Effector memory CD4-positive, alpha-beta T cell (primary cell): ENCODE measurements at places on chromosomes 13 and 19.

DNA sequence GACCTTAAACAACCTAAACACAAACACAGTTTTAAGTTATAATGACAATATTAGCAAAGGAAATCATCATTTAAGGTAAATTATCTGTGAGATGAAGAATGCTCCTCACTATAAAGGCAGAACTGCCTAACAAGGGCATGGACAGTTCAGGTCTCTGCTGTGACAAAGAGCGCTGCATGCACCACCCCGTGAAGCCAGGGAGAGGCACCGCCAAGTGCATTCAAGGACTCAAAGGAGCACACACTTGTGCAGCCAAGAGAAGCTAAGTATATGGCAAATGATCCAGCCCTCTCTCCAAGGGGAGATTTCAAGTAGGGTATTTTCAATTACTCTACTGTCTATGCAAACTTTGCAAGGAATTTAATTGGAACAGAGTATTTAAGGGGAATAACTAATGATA is 126.0 kb downstream of the RAP2A start:
- DNase-seq, result no peak

GRCh38 chr19:1210227-1210538 is 4.6 kb downstream of the STK11 start:
- no peak for DNase-seq

GRCh38 chr13:89496478-89496877 is 1825.3 kb downstream of the SLITRK5 start:
- no peak for DNase-seq

DNA sequence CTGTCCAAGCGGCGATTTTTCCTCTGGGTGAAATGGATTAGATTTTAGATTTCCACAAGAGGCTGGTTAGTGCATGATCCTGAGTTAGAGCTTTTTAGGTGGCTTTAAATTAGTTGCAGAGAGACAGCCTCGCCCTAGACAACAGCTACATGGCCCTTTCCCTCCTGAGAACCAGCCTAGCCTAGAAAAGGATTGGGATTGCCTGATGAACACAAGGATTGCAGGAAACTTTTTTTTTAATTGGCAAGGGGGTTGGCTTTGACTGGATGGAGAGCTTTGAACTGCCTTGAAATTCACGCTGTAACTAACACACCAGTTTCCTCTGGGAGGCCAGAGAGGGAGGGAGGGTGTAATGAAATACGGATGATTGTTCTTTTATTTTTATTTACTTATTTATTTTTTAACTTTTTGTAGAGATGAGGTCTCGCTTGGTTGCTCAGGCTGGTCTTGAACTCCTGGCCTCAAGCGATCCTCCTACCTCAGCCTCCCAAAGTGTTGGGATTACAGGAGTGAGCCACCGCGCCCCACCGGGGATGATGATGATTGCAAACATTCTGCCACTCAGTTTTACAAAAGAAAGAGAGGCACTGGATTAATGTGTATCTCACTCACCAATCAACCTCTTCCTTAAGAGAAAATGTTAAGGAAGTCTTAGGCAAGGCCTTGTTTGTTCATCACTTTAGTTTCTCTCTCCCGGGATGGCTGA is 1.9 kb downstream of the LDLR start:
- DNase-seq, result no peak

DNA sequence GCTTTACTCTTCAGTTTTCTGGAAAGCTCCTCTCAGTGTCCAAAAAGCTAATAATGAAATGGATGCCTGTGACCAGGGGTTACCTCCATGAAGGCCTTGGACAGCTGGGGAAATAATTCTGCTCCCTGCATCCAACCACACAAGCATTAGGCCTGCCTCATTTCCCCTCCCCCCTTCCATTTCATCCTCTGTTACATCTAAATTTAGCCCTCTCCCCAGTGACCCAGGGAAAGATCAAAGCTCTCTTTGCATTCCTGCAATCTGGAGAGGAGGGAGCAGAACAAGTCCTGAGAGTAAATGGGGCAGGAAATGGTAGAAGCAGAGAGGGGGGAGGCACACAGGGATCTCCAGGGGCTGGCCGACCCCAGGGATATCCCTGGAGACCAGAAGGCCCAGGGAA is 452.7 kb downstream of the TSHZ3 start:
- no peak for DNase-seq

DNA sequence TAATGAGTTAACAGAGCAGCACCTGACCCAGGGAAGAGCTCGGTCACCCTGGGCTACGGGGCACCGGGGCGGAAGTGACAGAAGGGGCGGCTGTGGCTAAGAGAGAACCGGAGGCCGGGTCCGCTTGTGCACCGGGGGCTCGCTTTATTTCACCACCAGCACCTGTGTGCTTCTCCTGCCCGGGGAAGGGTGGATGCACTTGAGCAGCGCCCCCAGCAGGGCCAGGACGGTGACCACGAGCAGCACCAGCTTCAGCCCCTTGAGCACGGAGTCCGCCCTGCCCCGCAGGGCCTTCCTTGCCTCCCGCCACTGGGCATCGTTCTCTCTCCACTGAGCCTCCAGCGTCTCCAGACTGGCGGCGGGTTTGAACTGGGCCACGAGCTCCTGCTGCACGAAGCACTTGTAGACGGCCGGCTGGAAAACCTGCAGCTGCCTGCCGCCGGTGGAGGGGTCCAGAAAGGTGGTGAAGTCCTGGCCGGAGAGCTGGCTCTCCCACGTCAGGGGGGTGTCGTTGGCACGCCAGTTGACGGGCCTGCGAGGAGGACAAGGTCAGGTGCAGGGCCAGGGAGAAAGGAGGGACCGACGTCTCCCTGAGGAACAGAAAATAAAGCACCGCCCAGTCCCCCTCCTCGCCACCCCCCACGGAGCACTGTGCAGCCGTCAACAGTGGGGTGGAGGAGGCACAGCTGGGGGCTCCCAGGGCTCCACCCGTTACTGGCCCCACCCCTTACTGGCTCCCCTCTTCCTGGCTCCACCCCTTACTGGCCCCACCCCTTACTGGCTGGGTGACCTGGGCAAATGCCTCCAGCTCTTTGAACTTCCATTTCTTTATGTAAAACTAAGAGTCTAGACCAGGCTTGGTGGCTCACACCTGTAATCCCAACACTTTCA is 3.6 kb downstream of the FAM187B start:
- DNase-seq, result no peak

GRCh38 chr13:26168237-26168814 is 53.8 kb downstream of the RNF6 start:
- no peak for DNase-seq

DNA sequence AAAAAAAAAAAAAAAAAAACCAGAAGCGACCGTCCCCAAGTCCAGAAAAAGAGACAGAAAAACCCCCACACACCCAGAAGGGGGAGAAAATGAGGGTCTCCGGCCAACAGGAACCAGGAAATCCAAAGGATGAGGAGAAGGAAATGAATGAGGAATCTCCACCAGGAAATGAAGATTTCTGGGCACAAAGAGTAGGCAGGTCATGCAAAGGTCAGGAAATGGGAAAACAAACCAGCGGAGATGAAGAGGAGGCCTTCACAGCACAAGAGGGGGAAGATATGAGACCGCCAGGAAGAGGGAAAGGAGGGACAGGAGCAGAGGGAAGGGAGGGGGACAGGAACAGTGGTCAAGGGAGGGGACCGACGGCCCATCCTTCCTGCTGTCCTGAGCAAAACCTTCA is 5.8 kb downstream of the TEAD2 start:
- DNase-seq, result no peak

GRCh38 chr13:52421216-52421615 is 15.2 kb upstream of the THSD1 start:
- no peak for DNase-seq

GRCh38 chr19:46546194-46546896 is 50.7 kb upstream of the PNMA8B start:
- no peak for DNase-seq

DNA sequence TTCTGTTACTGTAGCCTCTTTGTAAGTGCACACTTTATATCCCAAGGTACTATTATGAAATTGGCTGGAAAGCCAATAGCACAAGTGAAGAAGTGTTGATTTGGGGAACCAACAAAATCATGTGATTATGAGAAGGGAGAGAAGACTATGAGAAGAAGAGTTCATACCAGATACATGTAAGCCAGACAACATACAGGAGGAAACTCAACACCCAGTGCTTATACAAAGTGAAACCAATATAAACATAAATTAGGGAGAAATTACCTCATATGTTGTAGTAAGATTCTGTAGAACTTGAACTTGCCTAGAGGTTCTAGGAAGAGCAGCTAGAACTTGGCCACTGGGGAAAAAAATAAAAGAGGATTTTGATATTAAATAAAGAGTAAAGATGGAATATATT is 17.4 kb downstream of the CPB2 start:
- no peak for DNase-seq

DNA sequence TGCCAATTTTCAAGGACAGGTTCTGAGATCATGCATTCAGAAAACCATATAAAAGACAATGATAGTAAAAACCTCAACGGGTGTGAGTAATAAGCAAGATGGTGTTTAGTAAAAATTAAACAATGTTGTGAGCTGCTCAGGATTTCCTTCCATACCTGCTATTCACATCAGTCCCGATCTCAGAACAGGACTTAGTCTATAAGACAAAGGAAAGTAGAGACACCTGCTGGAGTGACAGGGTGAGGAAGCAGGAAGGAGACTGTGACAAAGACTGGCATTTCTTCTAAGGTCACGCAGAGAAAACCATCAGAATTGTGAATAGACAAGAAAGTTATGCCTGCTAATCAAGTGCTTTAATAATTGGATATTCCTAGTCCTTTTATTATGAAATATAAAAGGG is 648.0 kb downstream of the DACH1 start:
- no peak for DNase-seq

- DNase-seq, result no peak
Observed at GRCh38 chr19:3785451-3785937, 687 bp downstream of the MATK start.

DNA sequence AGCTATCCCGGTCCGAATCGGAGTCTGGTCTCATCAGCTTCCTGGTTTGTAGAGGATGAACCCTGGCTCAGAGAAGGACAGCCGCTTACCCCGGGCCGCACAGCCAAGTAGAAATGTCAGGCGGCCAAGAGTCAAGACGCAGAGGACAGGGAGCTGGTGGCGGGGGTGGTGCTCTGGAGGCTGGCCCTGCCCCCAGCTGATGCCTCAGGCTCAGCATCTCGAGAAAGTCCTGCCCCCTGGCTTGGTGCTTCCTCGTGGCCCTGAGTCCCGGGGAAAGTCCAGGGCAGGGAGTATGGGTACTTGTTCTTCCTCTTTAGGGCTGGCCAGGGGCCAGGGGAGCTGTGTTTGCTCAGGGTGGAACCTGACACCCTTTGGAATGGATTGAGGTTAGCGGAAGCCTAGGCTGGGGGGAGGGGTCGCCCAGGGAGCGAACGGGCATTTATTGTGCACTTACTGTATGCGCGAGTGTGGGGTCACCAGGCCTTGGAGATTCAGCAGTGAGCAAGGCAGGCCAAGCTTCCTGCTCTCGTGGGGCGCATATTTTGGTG is 2.2 kb downstream of the TJP3 start:
- no peak for DNase-seq

- DNase-seq, result no peak
Observed at GRCh38 chr19:35170359-35171061, 16.0 kb downstream of the FXYD5 start.

GRCh38 chr19:35044317-35045117 is 3.0 kb downstream of the HPN start:
- peak; percentile 34 for DNase-seq

DNA sequence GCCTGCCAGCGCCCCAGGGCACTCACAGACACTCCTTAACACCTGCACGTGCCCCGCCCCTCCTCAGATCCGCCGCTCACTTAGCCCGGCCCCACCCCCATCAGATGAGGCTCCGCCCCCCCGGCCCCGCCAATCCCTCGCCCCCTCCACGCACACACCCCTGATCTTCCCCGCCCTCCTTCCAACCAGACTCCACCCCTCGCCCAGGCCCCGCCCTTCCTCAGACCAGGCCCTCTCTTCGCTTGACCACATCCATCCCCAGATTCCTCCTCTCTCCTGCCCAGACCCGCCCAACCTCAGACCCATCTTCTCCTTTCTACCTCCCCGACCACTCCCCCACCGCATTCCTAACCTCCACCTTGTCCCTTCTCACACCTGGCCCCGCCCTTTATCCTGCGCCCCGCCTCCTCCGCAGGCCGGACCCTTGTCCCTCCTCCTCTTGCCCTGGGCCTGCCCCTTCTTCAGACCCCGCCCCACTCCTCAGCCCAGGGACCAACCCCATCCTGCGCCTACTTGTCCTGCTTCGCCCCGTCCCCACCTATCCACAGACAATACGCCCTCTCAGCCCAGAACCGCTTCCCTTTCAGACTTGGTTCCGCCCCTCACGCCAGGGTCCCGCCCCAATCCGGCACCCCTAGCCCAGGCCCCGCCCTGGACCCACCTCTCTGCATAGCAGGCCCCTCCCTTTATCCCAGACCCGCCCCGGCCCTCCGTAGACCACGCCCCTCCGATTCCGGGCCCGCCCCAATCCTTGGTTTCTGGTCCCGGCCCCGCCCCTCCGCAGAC is 452 bp upstream of the KLHL26 start:
- DNase-seq, result peak; percentile 100

GRCh38 chr19:5665781-5666513 is 14.4 kb downstream of the MICOS13 start:
- no peak for DNase-seq

GRCh38 chr19:6279620-6279930 is 200 bp downstream of the MLLT1 start:
- DNase-seq, result no peak

- DNase-seq, result no peak
Observed at GRCh38 chr19:17420475-17420924, 653 bp downstream of the MVB12A start.

- no peak for DNase-seq
Observed at GRCh38 chr19:46296722-46297461, at the start of gene HIF3A. Gene HIF3A (plus strand): TSS chr19:46297042. CDS start chr19:46297077, 35 bp downstream.

GRCh38 chr13:75327135-75327510 is 154.8 kb downstream of the TBC1D4 start:
- no peak for DNase-seq

GRCh38 chr19:32676895-32677359 is 1.3 kb downstream of the RGS9BP start:
- no peak for DNase-seq

DNA sequence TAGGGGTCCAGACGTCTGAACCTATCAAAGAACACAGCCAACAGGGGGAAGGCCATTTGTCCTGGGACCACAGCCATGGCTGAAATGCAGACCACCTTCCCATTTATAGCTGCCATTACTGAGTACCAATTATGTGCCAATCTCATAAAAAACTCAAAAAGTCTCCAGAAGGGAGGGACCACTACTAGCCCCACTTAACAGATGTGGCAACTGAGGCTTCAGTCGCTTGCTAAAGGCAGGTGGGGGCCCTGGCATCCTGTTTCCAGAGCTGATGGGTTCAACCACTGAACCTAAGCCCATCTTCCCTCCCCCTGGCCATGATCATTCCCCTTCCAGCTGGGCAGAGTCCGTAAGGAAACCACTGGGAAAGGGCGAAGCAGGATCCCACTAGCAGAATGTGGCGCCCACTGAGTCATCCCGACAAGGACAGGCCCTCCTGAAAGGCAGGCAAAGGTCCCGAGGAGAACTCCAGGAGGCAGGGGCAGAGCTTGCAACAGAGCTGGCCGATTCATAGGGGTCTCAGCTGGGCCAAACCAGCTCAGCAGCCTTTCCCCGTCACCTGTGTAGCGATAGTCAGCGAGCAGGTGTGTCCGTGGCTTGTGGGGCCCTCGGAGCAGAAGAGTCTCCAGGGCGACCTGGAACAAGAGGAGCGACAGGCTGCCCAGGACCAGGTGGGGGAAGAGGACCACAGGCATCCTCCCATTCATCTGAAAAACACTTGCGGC is 14.3 kb upstream of the NAPA start:
- no peak for DNase-seq
